Neural crest cell (in vitro differentiated cells): ENCODE measurements at places on chromosomes 6 and 20.

DNA sequence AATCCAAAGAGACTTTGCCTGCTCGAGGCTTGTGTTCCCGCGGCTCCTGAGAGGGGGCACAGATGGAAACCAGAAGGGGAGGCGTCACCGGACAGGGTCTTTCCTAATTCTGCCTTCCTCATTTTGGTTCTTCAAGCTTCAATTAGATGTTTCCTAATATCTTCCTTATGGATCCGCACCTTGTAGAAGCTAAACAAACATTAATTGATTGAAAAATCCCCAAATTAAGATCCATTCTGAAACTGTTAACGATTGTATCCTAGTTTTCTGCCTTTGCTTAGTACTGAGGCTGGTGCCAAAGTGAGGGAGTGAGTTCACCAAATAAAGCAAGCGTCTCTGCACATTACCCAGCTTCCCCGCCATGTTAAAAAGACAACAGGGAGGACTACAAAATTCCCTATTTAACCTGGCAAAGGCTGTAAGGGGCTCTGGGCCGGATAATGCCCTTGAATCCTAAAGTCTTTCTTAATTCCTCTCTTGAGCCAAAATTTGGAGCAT, 123.2 kb downstream of the GPX5 start:
- no peak for DNase-seq

- DNase-seq = no peak
These were observed 120.0 kb downstream of the TMEM242 start for GRCh38 chr6:157203312-157203744.

GRCh38 chr6:10583509-10583901, 62.4 kb downstream of the GCNT2 start:
- DNase-seq = no peak

DNA sequence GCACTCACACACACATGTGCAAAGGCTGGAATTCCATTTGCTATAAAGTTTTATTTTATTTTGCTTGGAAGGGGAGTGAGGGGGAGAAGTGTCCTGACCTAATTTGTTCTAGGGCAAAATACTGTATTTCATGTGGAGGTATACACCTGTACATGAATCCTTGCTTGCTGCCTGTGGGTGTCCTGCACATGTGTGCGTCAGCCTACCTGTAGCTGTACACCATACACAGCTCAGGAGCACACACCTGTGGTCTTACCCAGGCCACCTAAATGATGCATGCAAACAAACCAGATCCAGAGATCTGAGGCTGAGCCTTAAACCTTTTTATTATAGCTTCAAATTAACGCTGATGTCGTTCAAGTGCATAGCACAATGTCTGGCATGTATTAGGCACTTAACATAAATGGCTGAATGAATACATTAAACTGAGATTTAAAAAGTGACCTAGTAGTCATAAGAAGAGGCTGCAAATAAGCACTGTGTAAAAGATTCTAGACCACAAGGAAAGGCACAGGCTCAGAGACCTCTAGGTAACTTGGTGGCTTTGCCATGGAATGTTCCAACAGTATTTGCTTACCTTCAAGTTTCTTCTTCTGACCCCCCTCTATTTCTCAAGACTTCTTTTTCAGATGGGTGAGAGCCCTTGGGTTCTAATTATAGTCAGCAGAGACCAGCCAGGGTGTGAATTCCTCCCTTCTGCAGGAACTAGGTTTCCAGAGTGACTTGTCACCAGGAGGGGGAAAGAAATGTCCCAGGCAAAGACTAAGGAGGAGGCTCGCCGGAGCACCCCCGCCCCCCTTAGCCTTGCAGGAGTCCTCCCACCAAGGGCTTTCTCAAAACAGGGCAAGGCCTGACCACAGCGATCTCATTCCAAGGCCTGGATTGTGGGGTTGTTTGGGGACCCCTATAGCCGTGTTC, 13.4 kb downstream of the FOXC1 start:
- no peak for DNase-seq

DNA sequence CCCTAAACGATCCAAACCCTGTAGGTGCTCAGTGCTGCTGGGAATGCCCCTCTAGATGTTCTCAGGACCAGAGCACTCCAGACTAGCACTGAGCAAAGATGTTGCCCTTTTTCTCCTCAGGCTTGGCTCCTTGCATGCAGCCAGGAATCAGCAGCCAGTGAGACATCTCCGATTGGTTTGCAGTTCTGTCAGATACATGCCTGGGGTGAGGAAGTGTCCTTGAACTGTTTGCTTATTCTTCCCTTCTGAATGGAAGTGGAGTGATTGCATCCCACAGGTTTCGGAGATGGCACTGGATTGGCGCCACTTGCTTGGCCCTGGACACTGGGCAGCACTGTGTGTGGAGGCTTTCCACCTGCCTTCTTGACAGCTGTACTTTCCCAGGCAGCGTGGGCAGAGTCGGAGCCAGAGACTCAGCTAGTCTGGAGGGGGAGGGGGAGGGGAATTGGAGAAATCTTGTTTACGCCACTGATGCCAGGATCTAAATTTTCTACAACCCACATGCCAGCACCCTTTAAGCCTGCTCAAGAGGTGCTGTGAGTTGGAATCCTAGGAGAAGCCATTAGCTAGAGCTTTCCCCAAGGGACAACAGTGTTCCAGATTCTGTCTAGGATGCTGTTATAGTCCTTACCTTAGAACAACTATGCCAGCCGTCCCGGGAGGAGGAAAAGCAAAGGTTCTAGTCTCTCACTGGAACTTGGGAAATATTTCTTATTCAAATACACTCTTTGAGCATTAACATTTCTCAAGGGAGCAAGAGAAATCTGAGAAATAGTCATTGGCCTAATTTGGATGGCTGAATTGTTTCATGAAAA, 49.2 kb upstream of the SASH1 start:
- no peak for DNase-seq

DNA sequence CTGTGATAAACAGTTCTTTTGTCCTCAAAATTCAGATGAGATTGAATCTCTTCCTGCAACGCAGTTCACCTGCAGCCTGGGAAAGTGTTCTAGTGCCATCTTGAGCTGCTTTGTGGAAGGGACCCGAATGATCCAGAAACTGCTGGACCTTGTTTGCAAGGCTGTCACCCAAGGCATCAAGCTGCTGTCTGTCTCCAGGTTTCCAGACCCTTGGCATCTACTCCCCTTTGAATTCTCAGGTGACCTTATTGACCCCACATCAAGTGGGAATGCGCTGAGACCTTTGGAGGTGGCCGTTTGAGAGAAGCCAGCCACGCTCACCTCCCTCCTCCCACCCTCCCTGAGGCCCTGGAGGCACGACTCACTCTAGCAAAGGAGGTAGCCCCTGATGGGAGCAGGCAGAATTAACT, 112.5 kb downstream of the EDN3 start:
- DNase-seq = no peak

DNA sequence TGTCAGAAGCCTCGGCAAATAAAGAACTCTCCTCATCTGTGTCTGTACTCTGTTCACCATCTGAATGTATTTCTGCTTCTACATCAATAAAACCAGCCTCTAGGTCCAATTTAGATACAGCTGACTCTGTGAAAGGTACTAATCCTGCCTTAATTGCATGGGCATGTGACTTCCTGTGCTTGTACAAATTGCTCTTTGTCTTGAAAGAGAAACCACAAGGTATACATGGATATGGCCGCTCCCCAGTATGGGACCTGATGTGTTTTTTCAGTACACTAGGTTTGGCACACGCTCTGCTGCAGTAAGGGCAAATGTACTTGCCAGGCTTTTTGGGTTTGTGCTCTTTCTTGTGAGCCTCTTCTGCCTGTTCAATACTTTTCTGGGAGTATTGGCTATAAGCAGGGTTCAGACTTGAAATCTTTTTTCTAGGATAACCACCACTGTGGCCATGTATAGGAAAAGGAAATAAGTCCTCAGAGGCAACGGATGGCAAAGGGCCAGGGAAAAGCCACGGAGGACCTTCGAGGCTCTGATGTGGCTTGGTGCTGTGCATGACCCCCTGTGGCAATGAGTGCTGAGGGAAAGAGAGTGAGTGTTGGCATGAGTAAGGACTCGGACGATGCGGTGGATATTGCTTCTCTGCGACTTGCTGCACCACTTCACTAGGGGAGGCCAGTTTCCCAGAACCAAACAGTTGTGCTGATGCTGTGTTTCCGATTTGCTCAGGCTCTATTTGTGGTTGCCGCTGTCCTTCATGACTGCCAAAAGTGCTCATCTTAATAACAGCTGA, 170.9 kb downstream of the HIVEP2 start:
- no peak for DNase-seq

GRCh38 chr20:19973961-19974629, 43.1 kb upstream of the NAA20 start:
- no peak for DNase-seq

- DNase-seq = no peak
These were observed 1.6 kb upstream of the TGIF2 start for GRCh38 chr20:36571564-36572504.

DNA sequence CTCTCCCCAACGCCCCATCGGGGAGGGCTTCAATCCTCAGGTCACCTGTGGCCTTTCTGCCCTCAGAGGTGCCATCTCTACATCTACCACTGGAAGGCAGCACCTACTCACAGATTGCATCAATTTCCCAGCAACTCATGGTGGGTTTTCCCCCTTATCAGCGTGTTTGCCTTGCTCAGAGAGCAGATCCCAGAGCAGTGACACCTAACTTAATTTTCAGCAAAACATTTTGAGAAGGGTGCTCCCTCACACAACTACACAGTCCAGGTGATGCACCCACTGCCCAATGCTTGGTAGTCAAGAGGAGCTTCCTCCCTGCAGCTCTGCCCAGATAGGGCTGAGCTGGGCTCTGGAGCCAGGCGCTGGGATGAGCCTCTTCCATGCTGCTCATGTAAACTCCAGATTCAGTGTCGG, 48.2 kb downstream of the PLG start:
- no peak for DNase-seq

DNA sequence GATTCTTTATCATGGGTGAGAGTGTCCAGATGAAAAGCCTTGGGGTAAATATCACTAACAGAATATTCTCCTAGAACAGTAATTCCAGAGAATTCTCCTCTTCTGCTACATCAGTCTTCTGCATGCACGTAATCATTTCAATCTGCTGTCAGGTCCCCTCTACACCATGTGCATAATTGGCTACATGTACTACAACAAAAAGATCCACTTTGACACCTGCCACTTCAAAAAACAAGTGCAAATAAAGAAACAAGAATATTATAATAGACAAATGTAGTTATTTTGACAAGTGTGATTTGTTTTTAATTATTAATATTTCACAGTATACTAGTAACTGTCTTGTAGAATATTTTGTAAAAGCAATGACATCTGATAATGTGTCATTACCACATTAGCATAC, 154.2 kb downstream of the SAMD5 start:
- DNase-seq = no peak

DNA sequence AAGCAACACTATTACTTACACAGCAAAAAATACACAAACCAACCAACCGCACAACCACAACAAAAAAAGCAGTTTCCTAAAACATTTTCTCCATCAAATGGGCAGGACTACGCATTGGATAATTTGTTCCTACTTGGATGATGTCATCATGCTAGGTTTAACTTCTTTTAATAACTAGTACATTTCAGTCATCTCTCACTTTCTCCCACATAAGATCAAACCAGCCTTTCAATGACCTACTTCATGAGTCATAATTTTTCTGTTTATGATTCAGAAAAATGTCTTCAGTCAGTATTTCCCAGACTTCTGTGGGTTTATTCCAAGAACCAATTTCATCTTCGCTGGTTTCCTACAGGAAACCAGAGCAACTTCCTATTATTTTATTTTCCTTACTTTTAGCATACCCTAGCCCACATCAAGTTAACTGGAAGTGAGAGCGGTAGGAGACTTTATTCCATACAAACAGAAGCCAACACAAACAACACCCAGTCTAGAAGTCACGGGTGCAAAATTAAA, 134.2 kb downstream of the GMDS start:
- no peak for DNase-seq

DNA sequence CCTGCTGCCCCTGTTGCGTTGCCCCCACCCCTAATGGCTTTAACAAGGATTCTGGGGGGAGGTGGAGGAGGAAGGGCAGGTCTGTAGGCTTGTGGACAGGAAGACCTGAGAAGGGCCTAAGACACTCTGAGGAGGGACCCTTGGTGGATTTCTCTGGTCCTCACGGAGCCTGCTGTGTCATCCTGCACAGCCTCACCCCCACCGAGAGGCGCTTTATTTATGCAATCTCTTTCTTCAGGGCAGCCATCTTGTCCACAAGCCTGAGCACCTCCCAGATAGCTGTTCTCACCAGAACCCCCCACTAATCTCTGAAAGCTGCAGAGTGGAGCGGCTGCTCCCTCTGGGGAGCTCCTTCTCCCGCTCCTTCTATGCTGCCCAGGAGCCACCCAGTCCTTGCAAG, 59.3 kb upstream of the MLN start:
- no peak for DNase-seq

DNA sequence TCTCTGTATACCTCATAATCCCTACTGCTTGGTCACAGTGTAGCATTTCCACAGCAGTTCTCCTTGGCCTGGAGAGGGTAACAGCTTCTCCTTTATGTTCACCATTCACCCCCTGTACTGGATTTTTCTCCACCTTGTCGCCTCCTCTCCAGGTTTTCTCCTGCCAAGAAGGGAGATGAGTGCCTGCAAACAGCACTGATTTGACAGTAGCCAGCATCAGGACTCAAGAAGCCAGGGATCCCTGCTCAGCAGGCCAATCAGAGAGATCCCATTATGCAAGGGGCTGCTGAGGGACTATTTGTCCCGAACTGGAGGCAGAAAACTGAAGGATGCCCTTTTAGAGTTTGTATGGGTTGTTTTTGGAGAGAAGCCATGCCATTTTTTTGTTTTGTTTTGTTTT, 68.6 kb upstream of the RIPOR2 start:
- DNase-seq = no peak

- no peak for DNase-seq
These were observed 84.7 kb upstream of the MC3R start for GRCh38 chr20:56163806-56164205.

GRCh38 chr6:134223796-134224420, 94.0 kb downstream of the SGK1 start:
- DNase-seq = no peak

- DNase-seq = no peak
These were observed 20.7 kb upstream of the TBC1D22B start for GRCh38 chr6:37236921-37237320.

- no peak for DNase-seq
These were observed 113.4 kb downstream of the B3GAT2 start for GRCh38 chr6:70843328-70843918.

- no peak for DNase-seq
These were observed 55.7 kb downstream of the KHDC1L start for GRCh38 chr6:73169633-73170032.

DNA sequence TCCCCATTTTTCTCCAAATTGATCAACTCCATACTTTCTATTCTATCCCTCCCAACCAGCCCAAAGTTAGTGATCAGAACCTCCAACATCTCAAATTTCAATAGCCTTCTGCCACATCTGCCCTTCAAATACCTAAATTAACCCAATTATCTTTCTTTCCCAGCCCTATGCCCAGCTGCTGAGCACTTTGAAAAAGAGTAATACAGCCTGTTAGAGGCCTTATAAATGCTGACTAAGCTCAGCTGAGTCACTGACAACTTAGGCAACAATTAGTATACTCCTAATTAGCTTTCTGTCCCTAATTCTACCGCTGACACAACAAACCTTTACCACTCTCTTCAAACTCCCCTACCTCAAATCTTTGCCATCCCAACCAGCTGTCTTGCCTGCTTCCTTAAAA, 23.5 kb downstream of the RUNX2 start:
- no peak for DNase-seq

GRCh38 chr6:34924831-34925625, 36.0 kb downstream of the ANKS1A start:
- DNase-seq = no peak
